Stimulated activated naive CD4-positive, alpha-beta T cell (primary cell): ENCODE measurements at places on chromosomes 4 and X.
A peak's percentile ranks its signal among the peaks of the same experiment; 100 is the strongest.

GRCh38 chr4:114108869-114109268, 129.4 kb upstream of the ARSJ start:
- no peak for DNase-seq

GRCh38 chrX:36583674-36584073, 424.5 kb upstream of the FAM47C start:
- no peak for DNase-seq

DNA sequence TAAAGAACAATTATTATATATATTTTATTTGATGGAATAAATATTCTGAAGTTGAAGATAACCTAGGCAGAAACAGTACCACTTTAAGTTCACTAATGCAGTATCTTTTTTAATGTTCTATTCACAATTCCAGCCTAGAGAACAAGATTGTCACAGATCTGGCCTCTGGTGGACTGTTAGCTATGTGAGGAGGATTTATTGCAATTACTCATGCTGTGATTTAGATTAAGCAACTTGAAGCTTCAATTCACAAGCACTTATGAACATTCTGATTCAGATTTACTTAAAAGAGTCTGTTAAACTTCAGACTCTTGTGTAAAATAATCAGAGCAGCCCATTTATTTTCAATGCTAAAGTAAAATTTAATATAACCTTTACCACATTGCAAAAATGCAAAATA, 1489.8 kb downstream of the STIM2 start:
- DNase-seq = no peak

DNA sequence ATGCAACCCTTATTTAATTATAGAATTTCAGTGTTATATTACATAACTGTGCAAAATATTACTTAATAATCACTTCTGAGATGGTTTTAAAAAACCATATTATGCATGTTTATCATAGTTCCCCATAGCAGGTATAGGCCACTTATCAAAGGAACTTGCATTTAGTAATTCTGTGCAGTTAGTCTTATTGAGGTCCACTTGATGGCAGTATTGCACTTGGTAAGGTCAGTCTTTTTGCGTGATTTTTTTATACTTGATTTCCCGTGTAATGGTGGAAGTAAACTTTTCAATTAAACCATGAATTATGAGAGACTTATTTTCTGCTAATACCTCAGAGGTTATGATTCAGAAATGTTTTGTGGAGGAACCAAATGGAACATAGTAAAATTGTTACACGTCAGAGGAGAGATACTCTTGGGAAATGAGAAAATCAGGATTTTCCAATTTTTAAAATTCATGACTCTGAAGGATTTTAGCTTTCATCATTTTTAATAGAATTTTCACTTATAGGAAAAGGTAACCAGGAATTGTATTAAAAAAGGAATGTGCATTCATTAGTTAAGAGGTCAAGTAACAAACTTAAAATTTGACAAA, 230.0 kb downstream of the CCSER1 start:
- no peak for DNase-seq

- DNase-seq = no peak
Measured at GRCh38 chrX:46649421-46650260, 76.1 kb downstream of the CHST7 start.

DNA sequence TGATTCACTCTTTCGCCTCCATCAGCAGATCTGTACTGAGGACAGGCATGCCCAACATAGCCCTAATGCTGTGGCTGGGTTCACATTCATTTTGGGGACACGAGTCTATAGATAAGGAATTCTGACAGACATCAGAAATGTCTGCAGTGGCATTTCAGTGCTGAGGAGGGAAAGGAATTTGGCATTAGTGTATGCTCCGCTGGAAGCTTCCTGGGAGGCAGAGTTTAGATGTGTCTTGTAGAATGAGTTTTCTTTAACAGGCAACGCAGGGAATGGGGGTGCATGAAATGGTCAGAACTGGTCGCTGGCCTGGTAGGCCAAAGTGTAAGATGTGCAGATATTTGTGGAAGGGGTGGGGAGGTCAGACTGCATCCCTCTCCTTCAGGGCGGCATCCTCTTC, 43.5 kb upstream of the ZNF518B start:
- DNase-seq = no peak

DNA sequence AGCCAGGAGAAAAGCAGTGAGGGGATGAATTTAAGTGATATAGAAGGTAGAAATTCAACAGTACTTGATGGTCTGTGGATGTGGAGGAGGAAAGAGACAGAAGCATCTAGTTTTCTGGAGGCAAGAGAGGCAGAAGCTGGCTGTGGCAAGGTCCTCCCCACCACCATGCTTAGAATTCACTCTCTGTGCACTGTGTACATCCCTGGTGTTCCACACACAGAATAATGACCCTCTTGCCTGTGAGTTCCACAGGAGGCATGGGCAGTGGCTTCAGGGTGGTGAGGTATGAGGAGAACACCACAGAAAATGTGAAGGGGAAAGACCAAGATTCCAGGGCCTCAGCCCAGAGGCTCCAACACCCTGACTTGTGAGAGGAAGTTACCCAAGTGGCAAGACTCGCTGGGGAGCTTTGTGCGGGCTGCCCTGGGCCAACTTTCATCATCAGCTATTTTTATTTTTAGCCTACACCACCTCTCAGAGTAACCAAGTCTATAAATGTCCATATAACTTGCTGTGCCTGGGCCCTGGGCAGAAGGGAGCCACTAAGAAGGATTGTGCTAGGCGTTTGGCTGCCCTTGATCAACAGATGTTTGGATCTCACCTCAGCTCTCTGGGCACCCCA, 7.8 kb upstream of the INTS6L start:
- no peak for DNase-seq

DNA sequence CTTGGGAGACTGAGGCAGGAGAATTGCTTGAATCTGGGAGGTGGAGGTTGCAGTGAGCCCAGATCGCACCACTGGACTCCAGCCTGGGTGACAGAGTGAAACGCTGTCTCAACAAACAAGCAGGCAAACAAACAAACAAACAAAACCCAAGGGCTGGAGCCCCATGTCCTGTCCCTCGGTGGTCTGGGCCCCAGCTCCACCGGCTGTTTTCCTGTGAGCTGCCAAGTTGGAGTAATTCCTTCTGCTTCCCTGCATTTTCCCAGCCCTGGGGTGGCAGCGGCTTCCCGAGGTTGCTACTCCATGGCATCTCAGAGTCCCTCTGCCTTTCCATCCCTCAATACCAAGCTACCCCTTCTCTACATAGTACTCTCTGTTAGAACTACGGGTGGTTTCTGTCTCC, 43.2 kb downstream of the RGS12 start:
- DNase-seq = no peak

GRCh38 chr4:1459081-1459721, 53.0 kb upstream of the NKX1-1 start:
- no peak for DNase-seq

- DNase-seq = no peak
Measured at GRCh38 chrX:8273451-8273895, 102.4 kb upstream of the VCX2 start.

DNA sequence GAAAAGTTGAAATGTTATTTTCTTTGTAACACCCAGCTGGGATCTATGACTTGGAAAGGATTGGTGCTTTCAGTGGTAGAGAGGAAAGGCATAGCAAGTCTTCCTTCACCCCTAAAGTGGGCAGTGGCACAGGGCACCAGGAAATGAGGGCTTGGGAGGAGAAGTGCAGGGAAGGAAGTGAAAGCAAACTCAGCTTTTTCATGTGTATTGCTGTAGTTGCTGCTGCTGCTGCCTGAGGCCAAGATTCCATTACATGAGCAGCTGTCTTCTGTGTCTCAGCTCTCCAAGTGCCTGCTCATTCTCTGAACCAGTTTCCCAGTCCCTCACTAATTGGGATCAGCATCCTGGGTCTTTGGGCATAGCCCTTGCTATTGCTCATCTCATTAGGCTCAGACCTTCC, 2.6 kb downstream of the HCCS start:
- DNase-seq = no peak

DNA sequence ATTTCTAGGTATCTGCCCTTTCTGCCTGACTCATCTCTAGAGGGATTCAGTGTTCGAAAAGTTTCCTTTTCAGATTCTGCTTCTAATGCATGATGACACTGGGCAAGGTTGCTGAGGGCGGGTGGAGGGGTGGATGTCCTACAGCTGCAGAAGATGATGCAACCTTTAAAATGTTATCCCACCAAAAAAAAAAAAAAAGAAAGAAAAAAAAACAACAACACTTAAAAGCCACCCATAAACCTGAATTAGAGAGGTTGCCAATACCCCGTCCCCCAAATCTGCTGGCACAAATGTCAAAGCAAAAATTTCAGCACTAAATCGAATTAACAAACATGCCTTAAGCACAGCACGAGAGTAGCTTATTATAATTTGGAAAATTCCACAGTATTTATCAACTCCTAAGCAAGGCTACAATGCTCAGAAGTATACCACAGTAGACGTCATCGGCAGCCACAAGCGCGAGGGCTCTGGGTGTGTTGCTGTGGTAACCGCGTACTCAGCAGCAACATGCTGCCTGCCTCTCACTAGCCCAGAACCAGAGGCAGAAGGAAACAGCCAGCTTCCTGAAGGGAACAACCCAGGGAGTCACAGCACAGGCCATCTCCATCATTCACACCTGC, 167.5 kb upstream of the MAP3K15 start:
- peak; percentile 50 for DNase-seq

GRCh38 chr4:24831637-24832036, 36.3 kb downstream of the SOD3 start:
- no peak for DNase-seq

- no peak for DNase-seq
Measured at GRCh38 chr4:54473077-54473545, 184.6 kb upstream of the KIT start.

- DNase-seq = no peak
Measured at GRCh38 chr4:153342751-153343552, 1.5 kb upstream of the MND1 start.

- no peak for DNase-seq
Measured at GRCh38 chr4:36133658-36134057, 110.7 kb downstream of the ARAP2 start.

GRCh38 chr4:90061881-90062280, 65.3 kb upstream of the CCSER1 start:
- DNase-seq = no peak

DNA sequence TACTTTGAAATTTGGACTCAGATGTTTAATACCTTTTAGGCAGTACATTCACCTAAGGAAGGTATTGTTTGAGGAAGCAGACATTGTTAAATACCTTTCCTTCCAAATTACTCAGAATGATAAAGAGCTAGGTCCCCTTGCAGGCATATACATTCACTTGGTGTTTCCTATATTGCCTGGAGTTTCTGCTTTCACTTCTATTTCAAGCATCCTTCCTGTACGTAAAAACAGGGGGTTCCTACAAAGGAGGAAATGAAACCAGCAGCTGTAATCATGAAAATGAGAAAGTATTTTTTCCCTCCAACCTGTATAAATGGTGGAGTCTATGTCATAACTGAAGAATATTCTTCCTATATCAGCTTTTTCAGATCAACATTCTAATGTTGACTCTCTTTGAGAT, 90.4 kb upstream of the RASGEF1B start:
- peak; percentile 32 for DNase-seq

DNA sequence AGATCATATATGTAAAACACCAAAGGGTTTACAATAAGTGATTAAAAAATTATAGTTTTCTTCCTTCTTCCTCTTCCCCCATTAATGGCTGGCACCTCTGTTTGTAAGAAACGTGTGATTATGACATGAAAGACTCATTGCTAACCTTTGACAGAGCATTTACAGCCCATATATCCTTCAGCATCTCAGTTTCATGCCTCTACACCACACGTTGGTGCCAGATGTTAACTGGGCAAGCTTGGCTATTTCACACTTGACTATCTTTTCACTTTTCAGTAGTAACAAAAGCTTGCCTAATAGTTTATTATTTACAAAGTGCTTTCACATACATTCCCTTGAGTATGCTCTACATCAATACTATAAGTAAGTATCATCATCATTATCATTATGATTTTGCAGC, 65.3 kb upstream of the C1QTNF7 start:
- DNase-seq = no peak
